Kidney capillary endothelial cell (primary cell): ENCODE measurements at places on chromosomes 5 and 9.
A peak's percentile ranks its signal among the peaks of the same experiment; 100 is the strongest.

DNA sequence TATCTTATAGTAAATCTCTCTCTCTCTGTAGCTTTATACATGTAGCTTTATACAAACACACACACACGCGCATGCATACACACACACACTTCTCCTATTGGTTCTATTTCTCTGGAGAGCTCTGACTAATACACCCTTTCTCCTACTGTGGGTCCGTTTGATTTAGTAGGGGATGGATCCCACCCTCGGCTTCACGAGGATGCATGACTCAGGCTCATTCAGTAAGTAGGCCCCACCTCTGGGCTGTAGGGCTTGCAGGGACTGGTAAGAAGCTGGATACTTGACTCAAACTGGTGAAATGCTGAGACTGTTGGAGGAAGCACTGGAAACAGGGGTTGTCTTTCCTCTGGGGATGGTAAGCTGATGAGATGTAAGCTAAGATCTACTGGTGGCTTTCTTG is 98.7 kb downstream of the SLC24A2 start:
- no peak for DNase-seq

- no peak for DNase-seq
Measured at GRCh38 chr9:79644048-79644447, 72.3 kb downstream of the TLE4 start.

DNA sequence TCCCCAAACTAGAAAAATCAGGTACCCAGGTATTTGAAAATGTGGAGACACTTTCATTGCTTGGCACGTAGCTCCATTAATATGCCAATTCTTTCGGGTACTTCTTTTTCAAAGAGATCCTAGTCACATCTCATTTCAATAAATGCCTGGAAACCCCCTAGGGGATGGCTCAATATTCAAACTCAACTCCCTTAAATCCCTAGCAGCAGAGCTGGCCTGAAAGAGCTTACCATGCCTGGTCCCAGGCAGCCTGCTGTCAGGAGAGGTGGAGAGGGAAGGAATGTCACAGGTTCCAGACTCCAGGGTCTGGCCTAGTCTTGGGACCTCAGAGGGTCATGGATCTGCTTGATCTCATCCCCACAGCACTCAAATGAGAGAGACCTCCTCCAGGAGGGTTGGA is 187.1 kb downstream of the SPOCK1 start:
- no peak for DNase-seq

DNA sequence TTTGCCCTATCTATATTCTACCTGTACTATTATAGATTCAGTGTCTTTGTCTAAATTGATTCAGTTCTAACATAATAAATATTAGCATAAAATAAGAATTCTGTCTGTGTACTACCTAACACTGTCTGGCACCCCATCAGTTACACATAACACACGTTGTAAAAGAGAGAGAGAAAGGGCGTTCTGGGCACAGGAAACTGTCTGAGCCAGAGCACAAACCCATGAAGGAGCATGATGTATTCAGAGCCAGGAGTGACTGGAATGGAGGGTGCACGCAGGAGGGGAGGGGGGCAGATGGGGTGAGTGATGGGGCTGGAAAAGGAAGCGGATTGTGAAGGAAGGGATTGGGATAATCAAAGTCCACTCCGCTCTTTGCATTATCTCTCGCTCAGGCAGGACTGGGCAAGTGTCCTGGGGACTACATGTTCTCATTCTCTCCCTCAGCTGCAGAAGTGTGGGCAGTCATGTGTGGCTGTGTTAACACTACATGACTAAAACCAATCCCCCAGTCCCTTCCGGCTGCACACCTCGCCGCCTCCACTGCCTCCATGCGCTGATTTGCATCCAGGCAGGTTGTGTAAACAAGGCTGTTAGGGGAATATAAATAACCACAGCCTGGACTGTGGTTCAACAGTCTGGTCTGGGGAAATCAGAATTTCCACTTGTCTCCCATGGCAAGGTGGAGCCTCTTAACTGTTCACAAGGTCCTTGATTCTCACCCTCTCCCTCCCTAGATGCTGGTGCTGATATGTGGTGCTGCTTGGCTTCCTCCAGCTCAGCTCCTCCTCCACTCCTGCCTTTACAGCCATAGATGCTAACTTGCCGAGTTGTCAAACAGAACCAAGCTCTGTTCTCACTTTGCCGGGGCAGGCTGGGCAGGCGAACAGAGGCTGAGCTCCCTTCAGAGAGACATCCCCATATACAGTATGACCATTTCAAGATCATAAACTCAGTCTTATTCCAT is 367.5 kb upstream of the BRINP1 start:
- DNase-seq: no peak

- no peak for DNase-seq
Measured at GRCh38 chr9:138052322-138052615, 174.7 kb downstream of the CACNA1B start.

DNA sequence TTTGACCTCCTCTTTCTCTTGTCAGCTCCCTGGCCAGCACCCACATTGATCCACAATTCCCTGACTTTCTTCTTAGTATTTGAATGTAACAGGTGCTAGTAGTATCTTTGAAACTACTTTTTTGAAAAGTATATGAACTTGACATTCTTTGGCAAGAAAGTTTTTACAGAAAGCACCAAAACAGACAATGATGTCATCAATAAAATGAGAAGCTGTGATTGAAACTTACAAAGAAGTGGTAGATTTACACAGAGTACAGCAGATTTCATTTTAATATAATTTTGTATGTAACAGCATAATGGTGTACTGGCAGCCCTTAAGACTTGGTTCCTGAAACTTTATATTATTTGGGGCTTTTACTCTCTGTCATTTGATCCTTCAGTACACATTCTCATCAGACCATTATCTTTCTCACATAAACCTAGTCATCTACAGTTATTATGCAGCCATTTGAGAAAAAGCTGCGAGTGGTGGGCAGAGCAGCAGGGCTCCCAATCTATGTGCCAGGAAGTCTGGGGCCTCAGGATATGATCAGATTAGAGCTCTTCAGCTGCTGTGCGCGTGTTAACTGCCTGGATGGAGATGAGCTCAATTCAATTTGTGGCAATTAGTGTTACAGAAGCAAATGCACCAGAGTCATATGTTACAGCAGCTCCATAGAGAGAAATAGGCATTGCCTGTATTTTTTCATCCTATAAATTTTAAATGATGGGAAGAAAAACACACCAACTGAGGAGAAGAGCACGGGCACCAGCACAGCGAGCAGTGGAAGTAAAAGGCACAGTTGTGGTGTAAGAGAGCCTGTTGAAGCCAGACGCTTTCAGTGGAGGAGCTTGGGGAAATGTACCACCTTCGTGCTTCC is 126.1 kb downstream of the STARD4 start:
- DNase-seq: no peak

DNA sequence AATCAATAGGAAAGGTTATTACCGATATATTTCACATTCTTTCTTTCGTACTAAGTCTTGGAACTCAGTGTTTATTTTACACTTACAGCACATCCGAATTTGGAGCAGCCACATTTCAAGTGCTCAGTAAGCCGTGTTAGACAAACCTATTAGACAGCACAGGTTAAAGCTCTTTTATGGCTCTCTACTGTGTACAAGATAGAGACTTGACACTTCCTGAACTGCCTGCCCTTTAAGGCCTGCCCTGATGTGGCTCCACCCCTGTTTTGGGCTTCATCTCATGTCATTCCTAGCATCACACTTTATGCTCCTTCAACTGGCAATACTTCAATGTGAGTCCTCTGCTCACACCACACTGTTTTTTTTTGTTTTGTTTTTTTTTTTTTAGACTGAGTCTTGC is 23.5 kb upstream of the SUSD1 start:
- no peak for DNase-seq

- DNase-seq: no peak
Measured at GRCh38 chr5:92941806-92942205, 639.2 kb downstream of the NR2F1-AS1 start.

DNA sequence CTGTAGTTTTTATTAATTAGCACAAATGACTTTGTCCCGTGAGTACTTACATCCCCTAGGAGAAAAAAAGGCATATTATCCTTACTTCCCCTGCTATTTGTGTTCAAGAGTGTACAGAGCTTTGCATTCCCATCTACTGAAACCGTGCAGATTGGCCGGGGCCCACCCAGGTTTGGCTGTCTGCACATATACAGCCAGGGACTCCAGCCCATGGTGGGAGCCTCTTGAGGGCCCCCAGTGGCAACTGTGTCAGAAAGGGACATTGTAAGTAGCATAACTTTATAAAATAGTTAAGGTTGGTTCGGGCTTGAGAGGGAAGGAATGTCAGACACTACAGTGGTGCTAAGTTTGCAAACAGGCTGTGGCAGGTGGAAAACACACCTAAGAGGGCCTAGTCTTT is 24.7 kb downstream of the PHF2 start:
- no peak for DNase-seq

DNA sequence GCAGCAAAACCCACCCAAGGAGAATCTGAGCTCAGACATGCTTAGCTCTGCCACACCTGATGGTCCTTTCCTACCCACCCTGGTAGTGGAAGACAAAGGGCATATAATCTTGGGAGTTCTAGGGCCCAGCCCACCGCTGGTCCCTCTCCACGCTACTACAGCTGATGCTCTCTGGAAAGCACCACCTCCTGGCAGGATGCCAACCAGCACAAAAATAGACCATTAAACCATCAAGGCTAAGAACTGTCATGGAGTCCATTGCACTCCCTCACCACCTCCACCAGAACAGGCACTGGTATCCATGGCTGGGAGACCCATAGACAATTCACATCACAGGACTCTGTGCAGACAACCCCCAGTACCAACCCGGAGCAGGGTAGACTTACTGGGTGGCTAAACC is 111.0 kb upstream of the IL7R start:
- DNase-seq: no peak

GRCh38 chr9:35397216-35397698 is 92.7 kb upstream of the RUSC2 start:
- DNase-seq: no peak

DNA sequence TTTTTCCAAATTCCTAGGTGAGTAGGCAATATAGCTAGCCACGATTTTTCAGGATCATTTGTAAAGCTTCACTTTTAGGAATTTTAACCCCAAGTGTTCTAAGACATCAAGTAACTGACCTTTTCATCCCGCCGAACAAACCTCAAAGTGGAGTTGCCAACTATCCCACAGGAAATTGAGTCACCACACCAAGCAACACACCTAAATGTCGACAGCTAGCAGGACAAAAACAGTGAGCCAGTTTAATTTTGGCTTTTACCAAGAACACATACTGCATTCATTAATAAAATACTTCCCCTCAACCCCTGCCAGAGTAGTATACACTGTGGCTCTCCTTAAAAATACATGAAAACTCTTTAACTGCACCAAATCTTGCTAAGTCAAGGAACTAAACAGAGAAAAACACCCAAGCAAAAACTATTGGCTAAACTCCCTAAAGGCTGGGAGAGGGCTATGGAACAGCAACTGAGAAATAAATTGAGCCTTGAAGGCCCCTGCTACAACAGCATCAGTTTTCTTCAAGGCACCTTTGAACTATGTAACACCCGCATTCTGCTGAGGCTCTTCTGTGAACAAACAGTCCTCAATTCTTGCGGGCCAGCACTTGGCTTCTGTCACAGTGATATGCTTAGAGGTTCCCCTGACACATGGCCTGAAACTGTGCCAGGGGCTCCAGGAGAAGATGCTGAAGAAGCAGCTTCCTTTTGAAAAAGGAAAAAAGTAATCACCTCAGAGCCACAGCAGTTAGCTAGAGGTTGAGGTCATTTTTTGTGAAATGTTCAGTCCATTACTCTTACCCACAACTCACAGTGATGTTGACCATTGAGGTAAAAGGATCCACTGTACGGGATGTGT is 459.6 kb downstream of the RAB3C start:
- DNase-seq: no peak

- no peak for DNase-seq
Measured at GRCh38 chr5:78993165-78993564, 8.1 kb upstream of the ARSB start.

- no peak for DNase-seq
Measured at GRCh38 chr5:15516486-15516885, 16.5 kb downstream of the FBXL7 start.

GRCh38 chr5:83837265-83837907 is 116.7 kb upstream of the HAPLN1 start:
- no peak for DNase-seq

DNA sequence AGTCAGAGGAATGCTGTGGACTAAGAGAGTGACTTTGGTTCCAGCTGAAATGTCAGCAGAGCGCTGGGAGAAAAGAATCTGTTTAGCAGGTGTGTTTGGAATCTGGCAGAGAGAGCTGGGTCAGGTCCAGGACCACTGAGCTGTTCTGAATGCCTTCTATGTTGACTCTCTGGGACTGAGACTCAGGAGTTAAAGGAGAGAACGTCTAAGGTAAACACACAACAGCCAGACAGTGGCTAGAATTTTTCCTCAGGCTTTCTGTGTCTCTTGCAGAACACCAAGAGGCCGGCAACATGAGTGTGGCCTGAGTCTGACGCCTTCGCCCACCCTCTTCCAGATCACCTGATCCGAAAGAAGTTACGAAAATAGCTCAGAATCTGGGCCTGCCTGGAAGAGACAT is 107.2 kb upstream of the ZNF462 start:
- no peak for DNase-seq

GRCh38 chr5:145920542-145921210 is 15.7 kb upstream of the SH3RF2 start:
- no peak for DNase-seq

- no peak for DNase-seq
Measured at GRCh38 chr5:38739011-38739704, 106.7 kb upstream of the OSMR start.

GRCh38 chr9:32344551-32345182 is 39.8 kb upstream of the ACO1 start:
- peak; percentile 2 for DNase-seq

DNA sequence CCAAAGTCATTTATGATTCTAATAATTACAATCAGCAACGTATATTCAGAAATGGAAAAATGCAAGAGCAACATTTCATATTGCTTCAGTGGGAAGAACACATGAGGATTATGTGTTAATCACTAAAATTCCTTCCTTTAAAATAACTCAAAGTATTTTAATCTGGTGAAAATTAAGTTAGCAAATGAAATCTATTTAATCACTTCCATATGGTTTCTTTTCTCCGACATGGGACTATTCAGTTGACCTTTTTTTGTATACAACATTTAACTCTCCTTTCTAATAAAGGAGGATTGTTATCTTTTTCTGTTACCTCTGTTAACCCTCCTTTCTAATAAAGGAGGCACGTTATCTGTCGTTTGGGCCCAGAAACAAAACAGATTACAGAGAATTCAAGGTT is 59.9 kb downstream of the HOMER1 start:
- no peak for DNase-seq

DNA sequence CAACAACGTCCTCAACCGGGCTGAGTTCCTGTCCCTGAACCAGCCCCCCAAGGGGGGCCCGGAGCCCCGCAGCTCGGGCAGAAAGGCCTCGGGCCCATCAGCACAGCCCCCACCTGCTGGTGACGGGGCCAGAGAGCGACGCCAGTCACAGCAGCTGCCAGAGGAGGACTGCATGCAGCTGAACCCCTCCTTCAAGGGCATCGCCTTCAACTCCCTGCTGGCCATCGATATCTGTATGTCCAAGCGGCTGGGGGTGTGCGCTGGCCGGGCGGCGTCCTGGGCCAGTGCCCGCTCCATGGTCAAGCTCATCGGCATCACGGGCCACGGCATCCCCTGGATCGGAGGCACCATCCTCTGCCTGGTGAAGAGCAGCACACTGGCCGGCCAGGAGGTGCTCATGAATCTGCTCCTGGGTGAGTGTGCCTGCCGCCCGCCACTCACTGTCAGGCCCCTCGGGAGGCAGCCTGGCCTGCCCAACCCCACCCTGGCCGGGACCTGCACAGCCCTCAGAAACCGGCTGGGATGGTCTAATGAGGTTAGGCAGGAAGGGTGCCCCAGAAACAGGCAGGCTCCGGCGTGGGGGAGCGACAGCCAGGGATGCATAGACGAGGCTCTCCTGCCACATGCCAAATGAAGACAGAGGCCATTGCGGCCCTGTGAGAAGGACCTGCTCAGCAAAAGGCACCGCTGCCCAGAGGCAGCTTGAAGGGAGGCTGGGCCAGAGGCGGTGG is 678 bp downstream of the PLPP7 start:
- no peak for DNase-seq
